ENCODE measurements at places on chromosomes 11 and 22.

- no peak for DNase-seq
These were observed 40.5 kb downstream of the NCAM1 start for GRCh38 chr11:113001709-113002108.

- no peak for DNase-seq
These were observed 88.4 kb upstream of the BID start for GRCh38 chr22:17862646-17863181.

GRCh38 chr22:37427135-37427710, at the start of gene ELFN2:
Gene ELFN2 (minus strand): TSS chr22:37427479. CDS start chr22:37375534, 51,945 bp downstream.
- DNase-seq: no peak

DNA sequence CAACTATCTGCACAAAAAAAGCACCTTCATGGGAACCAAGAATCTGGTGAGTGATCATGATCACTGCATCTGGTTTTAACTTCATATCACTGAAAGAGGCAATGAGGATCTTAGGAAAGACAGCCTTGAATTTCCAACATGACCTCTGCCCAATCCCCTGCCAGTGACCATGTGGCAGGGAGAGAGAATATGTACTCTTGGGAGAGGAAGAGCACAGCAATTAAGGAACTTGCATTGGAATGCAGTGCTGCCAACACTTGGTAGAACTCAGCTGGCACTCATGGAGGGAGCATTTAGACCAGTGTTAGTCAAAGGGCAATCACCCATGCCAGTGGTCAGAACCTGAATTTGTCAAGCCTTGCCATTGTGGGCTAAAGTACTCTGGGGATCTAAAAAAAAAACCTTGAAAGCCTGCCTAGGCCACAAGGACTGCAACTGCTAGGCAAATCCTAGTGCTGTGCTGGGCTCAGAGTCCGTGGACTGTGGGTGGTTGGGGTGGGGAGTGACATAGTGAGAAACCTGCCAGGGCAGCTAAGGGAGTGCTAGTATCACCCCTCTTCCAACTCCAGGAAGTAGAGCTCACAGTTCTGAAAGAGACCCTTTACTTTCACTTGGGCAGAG, 23.1 kb downstream of the JRKL start:
- no peak for DNase-seq

DNA sequence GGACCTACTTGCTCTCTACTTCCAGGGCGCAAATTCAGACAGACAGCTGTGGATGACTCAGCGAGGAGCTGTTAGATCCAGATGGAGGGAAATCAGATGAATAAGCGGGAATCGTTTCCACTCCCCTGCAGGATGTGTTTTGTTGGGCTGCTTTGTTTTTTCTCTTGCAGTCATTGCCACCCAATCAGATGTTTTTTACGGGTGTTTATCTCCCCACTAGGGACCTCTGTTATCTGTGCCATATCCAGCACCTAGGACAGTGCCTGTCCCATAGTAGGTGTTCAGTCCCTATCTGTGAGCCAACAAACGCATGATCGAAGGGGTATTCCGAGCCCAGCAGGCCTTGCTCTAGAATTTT, 51.1 kb upstream of the PARVG start:
- no peak for DNase-seq

- no peak for DNase-seq
These were observed 28.5 kb downstream of the CD44 start for GRCh38 chr11:35167426-35167954.

DNA sequence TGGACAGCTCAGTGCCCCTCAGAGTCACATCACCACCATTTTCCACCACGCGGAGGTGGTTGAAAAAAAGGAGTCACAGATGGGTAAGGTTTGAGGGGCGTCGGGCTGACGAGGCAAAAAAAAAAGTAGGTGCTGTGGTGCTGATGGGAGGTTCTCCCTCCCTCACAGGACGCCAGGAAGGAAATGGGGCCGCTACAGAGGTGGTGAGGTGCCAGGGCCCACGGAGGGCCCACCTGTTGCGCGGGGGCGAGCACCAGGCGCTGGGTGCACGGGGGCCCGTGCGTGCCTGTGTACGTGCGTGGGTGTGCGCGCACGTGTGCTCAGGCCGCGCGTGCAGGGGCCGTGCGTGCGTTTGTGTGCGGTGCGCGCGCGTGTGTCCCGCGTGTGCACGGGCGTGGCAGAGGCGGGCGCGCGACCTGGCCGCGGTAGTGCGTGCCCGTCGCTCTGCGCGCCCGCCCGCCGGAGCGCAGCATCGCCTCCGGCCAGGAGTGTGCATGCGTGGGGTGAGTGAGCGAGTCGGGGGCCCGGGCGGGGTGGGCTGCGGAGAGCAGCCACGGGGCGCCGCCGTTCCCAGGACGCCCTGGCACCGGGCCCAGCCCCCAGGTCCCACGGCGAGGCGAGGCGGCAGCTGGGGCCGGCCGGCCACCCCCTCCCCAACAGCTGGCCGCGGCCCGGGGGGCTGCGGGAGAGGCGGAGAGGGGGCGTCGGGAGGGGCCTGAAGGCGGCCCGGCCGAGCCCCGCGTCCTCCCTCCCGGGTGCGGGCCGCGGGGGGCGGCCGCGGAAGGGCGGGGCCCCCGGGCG, 2.8 kb downstream of the PDGFB start:
- DNase-seq: no peak

DNA sequence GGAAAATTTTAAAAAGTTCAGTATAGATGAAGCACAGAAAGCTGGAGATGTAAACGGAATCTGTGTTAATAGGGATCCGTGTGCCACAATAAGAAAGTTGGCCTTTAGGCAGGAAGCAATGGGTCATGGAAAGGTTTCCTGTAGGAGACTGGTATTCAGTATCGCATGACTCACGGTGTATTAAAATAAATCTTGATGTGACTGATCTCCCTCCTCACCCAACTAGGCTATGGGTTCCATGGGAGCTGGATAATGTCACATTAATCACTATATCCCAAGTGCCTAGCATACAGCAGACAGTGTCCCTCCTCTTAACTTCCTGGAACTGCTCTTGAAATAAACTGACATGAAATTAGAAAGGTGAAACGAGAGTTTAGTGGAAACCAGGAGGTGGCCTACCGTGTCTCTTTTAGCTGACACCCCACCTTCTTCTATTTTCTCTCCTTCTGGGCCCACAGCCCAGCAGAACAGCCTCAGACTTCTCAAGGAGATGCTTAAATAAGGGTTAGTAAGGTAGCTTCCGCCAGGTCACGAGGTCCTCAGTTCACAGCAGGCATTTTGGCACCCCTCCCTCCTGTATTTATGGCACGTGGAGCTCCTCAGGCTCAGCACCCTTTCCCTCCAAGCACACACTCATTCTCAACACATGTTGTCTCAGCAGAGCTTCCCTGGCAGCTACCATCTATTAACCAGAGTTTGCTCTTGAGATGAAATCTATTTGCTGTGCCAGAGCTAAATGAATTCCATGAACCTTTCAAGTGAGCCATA, 118.8 kb downstream of the NXPE2 start:
- DNase-seq: no peak

DNA sequence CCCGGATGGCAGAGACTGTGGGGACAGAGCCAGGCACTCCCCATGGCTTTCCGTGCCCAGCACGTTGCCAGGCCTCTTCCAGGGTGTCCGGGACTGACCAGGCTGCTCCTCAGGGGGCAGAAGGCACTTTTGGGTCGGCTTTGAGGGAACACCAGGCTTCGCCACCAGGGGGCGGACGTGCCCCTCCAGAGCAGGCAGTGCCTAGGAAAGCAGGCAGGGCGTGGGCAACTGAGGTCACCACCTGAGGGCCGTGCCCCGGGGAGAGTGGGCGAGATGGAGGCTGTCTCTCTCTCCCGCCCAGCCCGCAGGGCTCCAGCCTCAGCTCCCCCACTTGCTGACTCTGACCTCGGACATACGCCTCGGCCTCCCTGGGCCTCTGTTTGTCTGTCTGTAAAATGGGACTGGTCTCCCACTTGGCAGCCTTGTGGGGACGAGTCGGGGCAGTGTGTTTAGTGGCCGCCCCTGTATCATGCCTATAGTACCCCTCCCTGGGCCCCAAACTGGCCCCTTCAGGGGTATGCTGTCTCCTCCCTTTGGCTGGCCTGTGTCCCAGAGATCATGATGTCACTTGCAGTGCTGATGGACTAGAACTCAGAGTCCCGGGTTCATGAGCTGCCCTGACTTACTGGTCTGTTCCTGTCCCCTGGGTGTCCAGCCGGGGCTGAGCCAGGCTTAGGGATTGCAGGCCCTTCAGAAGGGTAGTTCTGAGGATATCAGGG, 4.4 kb upstream of the PRR5 start:
- no peak for DNase-seq

DNA sequence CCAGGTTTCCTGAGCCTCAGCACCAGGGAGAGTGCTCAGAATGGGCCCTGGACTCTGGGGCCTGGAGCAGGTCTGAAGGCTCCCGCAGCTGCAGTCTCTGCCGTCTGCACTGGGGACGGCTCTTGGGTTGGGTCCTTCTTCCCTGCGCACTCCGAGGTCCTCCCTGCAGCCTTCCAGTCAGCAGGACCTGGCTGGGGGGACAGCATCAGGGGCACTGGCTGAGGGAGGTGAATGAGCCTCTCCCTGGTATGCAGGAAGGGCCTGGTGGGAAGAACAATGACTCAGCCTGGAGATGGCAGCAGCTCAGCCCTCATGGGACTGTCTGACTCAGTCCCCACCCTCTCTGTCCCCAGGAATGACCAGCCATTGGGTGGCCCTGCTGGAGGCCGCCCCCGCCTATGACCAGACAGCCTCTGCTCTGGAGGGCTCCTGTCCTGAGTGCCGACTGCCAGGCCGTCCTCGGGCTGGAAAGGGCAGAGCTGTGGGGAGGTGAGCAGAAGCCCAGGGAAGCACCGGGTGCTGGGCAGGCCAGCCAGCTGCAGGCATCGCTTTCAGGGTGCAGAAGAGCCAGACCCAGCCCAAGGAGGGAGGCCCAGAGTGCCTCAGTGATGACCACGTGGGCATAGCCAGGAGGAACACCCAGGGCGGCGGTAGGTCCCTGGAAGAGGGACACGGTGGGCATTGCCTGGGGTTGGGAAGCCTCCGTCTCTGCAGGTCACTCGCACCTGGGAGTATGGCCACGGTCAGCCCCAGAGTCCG, 455.0 kb downstream of the BRD1 start:
- no peak for DNase-seq

DNA sequence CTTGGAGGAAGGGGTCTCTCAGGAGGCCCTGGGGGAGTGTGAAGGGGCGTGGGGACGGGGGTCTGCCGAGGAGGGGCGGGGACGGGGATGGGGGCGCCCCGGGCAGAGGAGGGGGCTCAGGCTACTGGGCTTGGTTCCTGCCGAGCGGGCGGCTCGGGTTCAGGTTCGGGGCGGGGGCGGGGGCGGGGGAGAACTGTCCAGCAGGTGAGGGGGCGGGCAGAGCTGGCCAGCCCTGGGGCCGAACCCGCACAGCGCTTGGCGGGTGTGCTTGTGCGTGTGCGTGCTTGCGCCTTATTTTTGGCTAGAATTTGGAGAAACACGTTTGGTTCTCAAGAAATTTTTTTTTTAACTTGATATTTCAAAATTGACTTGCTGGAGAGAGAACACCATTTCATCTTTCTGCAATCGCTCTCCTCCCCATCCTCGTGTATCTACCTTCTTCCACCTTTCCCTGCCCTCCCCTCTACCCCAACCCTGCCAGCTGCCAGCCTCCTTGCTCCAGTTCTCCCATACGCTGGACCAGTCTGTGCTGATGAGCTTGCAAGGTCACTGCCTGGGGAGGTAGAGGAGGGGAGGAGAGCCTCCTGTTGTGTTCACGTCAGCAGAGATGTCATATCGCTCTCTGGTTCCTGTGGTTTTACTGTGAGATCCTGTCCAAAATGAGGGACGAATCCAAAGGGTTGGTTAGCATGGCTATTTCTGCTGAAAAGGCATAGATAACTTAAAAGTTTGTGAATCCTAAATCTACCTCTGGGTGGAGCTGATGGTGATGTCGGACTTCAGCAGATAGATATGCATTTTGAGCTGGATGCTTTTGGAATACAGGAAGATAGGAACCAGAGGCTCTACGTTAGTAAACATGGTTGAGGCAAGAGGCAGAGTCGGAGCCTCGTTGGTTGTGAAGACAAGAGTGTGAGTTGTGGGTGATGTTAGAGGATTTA, 668 bp downstream of the MADD start:
- DNase-seq: no peak

DNA sequence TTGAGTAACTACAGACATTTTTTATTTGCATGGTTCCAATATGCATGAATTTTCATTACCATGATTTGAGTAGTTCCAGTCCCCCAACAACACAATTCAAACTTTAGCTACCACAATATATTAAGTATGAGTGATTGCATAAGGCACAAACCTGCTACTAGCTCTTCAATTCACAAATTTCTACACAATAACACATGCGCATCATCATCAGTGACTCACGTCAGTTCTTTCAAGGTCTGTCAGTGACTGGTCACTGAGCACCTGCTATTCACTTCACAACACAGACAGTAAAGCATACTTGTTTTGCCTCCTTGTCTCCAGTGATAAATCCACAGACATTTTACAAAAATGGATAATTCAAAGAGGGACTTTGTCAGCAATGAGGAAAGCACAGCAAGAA, 435.1 kb upstream of the CCDC90B start:
- no peak for DNase-seq

DNA sequence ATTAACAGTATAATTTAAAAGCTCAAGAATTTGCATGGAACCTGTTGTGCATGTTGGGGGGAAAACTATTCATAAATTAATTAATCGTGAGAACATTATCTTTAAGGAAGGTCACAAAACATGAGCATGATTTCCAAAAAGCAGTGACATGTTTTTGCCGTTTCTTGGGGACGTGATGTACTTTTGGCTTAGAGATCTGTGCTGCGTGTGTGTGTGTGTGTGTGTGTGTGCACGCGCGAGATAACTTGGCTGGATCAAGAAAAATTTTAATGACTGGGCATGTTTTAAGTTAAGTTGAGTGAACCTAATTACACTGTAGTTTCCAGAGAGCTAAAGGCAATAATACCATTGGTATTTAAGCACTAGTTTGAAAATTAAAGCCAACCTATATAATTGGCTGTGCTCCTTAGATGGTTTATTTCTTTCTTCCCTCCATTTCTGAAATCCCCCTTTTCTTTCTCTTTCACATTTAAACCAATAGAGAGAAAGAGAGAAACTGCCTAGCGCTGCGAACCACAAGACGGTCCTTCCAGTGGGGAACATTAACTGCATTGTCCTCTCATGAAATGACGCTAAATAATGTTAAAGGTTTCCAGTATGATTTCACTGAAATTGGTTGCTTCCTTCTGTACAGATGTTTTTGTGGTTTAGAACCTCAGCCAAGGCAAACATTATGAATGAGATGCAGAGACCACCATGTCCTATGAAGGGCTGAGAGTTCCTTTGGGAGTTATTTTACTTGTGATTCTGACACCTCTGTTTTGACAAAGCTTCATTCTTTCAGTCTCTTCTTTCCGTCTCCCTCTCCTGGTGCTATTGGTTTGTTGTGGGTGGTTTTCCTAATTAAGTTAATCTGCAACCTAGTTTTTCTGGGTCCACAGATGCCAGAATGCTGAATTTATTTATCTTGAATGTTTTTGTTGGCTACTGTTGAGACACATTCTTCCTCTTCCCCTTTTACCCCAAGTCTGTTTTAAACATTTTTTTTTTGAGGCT, 51.7 kb downstream of the ZBTB16 start:
- DNase-seq: no peak
